ENCODE measurements at places on chromosomes 2 and 18.

- DNase-seq = no peak
Measured at GRCh38 chr2:238339395-238339780, 19.1 kb downstream of the TRAF3IP1 start.

DNA sequence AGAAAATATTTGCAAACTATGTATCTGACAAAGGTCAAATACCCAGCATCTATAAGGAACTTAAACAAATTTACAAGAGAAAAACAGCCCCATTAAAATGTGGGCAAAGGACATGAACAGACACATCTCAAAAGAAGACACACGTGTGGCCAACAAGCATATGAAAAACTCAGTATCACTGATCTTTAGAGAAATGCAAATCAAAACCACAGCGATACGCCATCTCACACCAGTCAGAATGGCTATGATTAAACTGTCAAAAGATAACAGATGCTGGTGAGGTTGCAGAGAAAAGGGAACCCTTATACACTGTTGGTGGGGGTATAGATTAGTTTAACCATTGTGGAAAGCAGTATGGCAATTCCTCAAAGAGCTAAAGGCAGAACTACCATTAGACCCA lies 64.3 kb upstream of the RBMS1 start:
- no peak for DNase-seq

DNA sequence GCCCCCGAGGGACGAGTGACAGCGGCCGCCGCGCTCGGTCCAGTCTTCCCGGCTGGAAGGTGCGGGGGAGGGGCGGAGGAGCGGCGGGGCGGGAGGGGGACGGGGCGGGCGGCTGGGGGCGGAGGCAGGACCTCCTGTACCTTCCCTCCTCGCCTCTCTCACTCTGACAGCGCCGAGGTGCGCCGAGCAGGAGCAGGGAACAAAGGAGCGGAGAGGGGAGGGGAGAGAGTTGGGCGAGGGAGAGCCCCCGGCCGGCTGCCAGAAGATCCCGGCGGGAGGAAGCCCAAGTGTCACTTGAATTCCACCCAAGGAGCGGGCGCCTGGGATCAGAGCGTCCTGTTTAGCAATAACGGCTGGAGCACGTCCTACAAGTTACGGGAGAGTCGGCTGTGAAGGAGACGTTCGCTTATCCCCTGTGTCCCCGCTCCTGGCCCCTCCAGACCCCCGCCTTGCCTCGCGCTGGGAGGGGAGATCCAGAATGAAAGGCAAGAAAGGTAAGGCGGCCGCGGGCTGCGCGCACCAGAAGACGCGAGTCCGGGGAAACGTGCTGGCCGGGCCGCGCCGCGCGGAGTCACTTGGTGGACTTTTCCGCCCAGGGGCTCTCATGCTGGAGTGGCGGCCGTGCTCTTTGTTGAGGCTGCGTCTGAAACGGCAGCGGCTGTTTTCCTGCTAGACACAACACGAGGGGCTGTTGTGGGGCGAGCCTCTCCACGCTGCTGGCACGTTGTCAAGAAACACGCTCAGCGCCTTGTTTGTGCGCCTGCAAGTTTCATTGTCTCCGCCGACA lies at the start of gene TGIF1:
TSS of gene TGIF1 (plus strand) at position 161 of the 787 bp plus-strand sequence. CDS start at position 479, 318 bp downstream.
- DNase-seq = peak; percentile 66

DNA sequence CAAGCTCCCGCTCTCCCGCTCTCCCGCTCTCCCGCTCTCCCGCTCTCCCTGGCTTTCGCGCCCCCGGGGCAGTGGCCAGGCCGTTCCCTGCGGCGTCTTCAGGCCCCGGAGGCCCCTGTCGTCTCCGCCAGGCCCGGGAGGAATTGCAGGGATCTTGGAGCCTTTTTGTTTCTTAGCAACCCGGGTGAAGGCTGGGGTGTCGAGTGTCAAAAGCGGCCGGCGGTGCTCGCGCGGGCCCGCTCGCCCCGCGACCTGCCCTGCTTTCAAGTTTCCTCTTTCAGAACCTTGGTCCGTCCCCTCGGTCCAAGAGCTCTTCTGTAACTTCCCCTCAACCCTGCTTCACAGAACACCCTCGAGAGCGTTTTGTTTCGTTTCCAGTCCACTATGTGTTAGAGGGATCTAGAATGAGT lies 1.4 kb downstream of the RNF138 start:
- DNase-seq = peak; percentile 23

DNA sequence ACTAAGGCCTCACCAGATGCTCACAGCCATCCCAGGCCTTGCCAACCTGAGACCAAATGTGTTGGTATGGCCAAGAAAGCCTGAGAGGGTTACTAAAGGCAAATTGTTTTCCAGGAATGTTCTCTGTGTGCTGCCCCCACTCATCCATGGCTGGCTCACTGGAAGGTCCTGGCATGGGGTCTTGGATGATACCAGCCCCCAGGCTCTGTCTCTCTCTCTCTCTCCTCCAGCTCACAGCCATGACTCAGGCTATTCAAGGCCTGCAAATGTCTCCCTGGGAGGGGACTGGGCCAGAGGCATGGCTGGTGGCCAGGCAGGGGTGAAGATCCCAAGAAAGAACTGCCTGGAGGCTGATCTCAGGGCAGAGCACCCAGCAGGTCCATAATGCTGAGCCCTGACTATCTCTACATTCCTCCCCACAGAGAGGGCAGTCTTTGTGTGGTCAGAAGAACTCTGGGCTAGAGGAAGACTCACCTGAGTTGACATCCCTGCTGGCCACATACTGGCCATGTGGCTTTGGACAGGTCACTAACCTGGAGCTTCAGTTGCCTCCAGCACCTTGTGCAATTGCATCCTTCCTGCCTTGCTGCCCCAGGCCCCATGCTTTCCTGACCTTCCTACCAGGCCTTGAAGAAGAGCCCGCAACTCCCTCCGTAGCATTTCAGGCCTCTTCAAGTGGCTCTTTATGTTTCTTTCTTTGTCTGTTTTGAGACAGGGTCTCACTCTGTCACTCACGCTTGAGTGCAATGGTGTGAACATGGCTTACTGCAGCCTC lies 150.4 kb downstream of the ZFP36L2 start:
- no peak for DNase-seq

- DNase-seq = no peak
Measured at GRCh38 chr2:2703762-2704427, 372.8 kb upstream of the MYT1L start.

DNA sequence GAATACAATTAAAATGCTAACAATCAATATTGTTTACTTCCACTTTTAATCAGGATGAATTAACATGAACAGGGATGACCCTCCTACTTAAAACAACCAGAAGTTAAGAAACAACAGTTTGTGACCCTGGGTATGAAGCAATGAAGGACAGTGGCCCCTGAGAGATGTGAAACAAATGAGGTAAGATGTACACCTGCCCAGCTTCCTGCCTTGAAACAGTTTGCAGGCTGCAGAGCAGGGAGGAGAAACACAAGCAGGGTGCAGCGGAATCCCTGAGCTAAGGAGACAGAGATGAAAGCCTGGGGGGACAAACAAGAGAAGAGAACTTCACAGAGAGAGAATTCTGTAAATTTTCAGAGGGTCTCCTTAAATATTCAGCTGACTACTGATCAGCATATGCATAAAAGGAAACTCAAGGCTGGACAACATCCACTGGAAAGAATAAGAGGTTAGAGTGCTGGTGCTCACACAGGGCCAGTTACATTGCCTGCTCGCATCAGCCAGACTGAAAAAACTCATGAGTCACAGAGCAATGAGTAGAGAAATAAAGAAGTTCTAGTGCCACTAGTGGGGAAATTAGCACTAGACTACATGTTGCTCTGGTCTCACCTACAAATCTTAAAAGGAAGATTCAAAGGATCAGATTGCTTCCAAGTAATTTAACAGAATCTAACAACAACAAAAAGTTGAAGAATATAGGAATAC lies 106.4 kb downstream of the PID1 start:
- no peak for DNase-seq

DNA sequence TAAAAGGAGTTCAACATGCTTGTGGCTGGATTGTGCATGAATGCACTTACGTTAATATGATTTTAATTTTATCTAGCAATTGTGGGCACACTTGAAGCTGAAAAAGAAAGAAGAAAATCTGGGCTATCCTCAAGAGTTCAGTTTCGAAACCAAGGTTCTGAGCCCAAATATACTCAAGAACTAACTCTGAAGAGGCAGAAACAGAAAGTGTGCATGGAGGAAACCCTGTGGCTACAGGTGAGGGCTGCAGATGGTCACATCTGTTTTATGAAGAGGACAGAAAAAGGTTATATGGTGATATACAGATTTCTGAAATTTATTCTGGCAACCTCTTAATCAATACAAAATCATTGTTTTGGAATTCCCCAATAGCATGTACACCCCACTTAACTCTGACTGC lies 57.3 kb downstream of the ITGA6 start:
- no peak for DNase-seq

GRCh38 chr2:120109186-120110061 lies 96.5 kb downstream of the EPB41L5 start:
- DNase-seq = peak; percentile 6

DNA sequence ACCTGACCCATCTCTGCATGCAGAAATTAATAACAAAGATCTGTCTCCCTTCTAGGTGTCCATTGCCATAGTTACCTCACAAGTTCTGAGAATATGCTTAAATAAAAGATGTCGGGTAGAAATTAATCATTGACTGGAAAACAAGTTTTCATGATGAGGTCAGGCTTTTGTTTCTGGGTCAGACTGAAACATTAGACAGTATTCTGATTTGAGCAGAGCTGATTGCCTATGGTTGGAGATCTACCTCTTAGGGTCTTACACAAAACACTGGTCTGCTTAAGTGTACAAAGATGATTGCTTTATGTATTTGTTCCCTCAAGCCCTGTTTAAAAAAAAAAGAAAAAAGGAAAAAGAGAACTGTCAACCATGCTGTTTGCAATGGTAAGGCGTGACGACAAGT lies 956.4 kb downstream of the CPS1 start:
- no peak for DNase-seq

DNA sequence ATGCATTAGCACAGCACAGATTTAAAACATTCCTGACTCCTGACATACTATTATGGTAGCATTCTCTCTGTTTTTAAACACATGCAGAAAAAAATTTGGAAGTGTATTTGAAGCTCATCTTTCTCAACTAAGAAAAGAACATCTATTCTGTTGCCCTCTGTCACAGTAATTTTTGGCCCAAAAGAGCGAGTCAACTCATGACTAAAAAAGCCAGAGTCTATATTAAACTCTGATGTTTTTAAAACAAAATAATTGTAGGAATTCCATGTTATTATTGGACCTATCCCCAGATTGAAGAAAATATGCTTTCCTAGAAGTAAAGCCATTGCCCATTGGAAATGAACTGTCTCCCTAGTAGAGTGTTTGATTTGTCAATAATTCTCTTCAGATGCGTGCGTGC lies 96.7 kb downstream of the CRIM1 start:
- no peak for DNase-seq

GRCh38 chr2:113281910-113282746 lies 3.4 kb upstream of the PAX8 start:
- no peak for DNase-seq

- DNase-seq = no peak
Measured at GRCh38 chr2:104866122-104866864, 12.4 kb downstream of the POU3F3 start.

- no peak for DNase-seq
Measured at GRCh38 chr2:96336104-96336775, 674 bp downstream of the NCAPH start.

DNA sequence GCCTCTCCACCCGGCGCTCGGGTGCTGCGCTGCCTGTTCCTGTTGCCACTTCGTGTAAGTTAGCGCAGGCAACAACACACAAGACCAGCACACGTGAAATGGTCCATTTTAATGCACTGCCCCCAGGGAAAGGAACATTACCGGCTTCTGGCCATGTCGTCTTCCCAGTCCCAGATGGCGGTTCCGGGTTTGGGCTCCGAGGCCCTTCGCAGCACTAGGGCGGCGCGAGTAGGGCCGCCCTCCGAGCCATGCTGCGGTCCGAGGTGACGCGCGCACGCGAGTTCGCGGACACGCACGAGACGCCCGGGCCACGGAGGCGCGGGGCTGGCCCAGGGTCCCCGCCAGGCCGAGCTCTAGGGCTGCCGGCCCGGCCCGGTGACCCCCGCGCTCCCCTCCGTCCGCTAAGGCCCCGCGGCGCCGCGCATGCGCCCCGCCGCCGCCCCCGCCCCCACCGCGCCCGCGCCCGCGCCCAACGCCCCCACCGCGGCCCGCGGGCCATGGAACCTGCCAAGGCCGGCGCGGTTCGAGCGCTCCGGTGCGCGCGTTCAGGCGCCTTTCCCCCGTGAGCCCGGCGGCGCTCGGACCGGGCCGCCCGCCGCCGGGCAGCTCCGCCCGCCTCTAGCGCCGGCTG lies 367 bp upstream of the ZNF236 start:
- no peak for DNase-seq

- no peak for DNase-seq
Measured at GRCh38 chr2:63613391-63613901, 24.7 kb downstream of the MDH1 start.

DNA sequence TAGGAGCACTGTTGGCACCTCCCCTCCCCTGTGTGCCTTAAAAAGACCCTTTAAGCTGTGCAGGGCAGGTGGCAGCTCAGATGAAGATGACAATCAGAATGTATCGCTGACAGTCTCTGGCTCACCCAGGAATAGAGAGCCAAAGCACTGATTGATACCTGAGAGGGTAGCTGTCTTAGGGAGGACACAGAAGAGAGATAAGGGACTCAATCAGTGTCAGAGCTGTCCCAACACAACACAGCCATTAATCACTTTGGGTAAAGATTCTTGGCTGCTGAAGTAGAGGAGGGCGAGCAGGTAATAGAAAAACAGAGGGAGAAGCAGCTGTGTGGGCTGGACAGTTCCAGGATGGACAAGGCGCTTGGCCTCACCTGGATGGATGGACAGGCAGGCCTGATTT lies 124.9 kb downstream of the NRP2 start:
- DNase-seq = no peak

GRCh38 chr18:6010284-6010683 lies 115.0 kb upstream of the TMEM200C start:
- DNase-seq = no peak

GRCh38 chr2:239389414-239390329 lies 11.1 kb downstream of the HDAC4 start:
- no peak for DNase-seq

GRCh38 chr2:168210216-168210894 lies 37.0 kb downstream of the STK39 start:
- no peak for DNase-seq
